ENCODE measurements at places on chromosomes 12 and 14.

DNA sequence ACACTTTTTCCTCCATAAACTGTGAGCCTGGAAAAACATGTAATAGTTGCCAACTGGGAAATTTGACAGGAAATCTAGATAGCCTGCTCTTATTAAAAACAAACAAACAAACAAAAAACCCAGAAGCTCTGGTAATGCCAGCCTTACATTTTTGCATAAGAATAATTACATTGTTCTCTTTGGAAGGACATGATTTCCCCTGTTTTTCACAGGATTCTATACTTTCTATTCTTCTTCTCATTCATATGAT is 137.9 kb downstream of the AEBP2 start:
- H3K27me3 ChIP-seq: no peaks in the 10 kb centered on the region
- no peak overlapping the region for H3K4me3 ChIP-seq
- no peak overlapping the region for H3K27ac ChIP-seq
- DNase-seq: no peak

DNA sequence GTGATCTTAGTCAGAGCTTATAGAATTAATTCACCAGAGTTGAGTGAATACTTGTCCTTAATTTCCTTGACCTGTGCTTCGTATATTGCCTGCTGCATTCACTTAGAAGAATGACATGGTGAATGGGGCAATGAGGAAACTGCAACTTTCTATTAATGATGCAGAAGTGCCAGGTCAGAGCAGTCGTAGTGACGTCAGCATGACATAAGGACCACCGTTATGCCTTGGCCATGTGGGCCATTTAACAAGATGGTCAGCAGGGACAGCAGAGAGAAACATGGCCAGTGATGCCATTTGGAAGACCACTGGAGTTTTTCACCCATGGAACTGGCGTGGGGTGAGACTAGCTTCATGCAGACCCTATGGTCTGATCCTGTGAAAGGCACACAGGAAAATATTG is 1469.4 kb upstream of the TMEM132C start:
- no peak for DNase-seq
- no peaks in the 10 kb centered on the region for H3K36me3 ChIP-seq
- no peaks in the 10 kb centered on the region for H3K4me1 ChIP-seq
- no peaks in the 10 kb centered on the region for H3K27me3 ChIP-seq

DNA sequence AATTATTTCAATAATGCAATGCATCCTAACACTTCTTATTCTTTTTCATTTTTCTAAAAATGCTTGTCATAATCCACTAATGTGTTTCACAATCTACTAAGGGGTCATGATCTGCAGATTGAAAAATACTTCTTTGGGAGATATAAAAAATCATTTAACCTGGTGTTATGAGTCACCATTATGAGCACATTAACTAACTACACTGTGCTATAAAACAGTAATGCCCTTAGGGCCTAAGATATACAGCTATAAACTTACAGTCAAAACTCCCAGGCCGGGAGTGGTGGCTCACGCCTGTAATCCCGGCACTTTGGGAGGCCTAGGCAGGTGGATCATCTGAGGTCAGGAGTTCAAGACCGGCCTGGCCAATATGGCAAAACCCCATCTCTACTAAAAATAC is 14.2 kb downstream of the ATXN2 start:
- no peak overlapping the region for H3K27ac ChIP-seq
- peaks cover 9% of the 10 kb centered on the region for H3K36me3 ChIP-seq
- no peak overlapping the region for H3K4me3 ChIP-seq
- peaks cover 3% of the 10 kb centered on the region for H3K4me1 ChIP-seq

GRCh38 chr14:77007183-77007974 is 21.1 kb downstream of the IRF2BPL start:
- H3K4me3 ChIP-seq: no peak overlapping the region
- no peak for DNase-seq
- no peaks in the 10 kb centered on the region for H3K36me3 ChIP-seq
- no peaks in the 10 kb centered on the region for H3K27me3 ChIP-seq

GRCh38 chr14:96038920-96039632 is at the start of gene C14orf132:
Gene C14orf132 (plus strand): TSS chr14:96039362. CDS start chr14:96039501, 139 bp downstream.
- H3K36me3 ChIP-seq: peaks cover 3% of the 10 kb centered on the region
- peak within 1 kb of the TSS; percentile 64 for H3K4me3 ChIP-seq
- DNase-seq: no peak
- H3K27ac ChIP-seq: peak within 1 kb of the TSS; percentile 61
- H3K27me3 ChIP-seq: peaks cover 8% of the 10 kb centered on the region
- peaks cover 32% of the 10 kb centered on the region for H3K4me1 ChIP-seq

GRCh38 chr12:55816881-55817344 is 611 bp downstream of the SARNP start:
- H3K4me1 ChIP-seq: peaks cover 9% of the 10 kb centered on the region
- no peaks in the 10 kb centered on the region for H3K27me3 ChIP-seq
- H3K36me3 ChIP-seq: peaks cover 25% of the 10 kb centered on the region

GRCh38 chr14:75515629-75515996 is 6.7 kb upstream of the BATF start:
- H3K4me3 ChIP-seq: no peak overlapping the region
- H3K4me1 ChIP-seq: peaks cover 11% of the 10 kb centered on the region
- DNase-seq: no peak
- H3K36me3 ChIP-seq: no peaks in the 10 kb centered on the region
- H3K27ac ChIP-seq: no peak overlapping the region

DNA sequence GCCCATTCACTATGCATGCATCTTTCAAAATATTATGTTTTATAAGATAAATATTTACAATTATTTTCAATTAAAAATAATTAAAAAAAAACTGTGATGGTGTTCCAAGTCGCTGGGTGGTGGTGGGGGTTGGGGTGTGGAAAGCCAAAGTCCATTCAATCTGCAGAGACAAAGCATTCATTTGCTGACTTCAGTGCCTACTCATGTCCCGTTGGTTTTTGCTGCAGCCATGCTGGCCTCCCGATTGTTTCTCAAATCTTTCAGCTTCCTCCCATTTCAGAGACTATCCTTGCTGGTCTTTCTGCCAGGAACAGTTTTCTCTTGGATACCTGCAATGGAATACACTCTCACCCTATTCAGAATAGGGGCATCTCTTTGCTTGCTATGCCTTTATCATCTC is 331.5 kb upstream of the NOVA1 start:
- no peaks in the 10 kb centered on the region for H3K27me3 ChIP-seq
- no peak overlapping the region for H3K27ac ChIP-seq
- no peak for DNase-seq
- no peak overlapping the region for H3K4me3 ChIP-seq

DNA sequence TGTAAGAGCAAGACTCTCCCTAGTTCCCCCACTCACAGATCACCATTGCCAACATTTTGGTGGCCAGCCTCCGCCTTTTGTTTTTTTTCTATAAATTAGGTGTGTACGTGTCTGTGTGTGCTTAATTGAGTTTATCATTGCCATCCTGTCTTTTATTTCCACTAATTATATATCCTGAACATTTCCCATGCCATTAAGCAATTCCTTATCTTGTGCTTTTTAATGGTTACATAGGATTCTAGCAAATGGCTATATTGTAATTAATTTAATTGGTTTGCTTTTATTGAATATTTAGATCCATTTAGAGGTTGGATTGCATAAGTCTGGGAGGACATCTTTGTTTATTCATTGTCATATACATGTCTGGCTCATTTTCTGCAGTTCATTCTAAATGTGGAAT is 107.3 kb upstream of the RTL1 start:
- no peak overlapping the region for H3K27ac ChIP-seq
- no peak overlapping the region for H3K4me3 ChIP-seq
- H3K36me3 ChIP-seq: peaks cover 27% of the 10 kb centered on the region
- H3K4me1 ChIP-seq: no peaks in the 10 kb centered on the region
- no peaks in the 10 kb centered on the region for H3K27me3 ChIP-seq
- DNase-seq: no peak

DNA sequence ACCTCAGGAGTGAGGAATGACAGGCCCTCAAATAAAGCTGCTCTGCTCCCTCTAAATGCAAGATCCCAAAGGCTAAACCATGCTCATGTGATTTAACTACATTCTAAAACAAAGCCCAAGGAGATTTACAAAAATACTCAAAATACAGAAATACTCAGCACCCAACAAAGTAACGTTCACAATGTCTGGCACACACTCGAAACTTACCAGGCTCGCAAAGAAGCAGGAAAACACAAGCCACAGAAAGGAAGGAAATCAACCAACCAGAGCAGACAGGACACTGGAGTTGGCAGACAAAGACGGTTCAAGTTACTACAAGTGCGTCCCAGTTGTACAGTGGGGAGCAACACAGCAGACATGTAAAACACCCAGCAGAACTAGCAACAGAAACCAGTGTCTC is 33.4 kb downstream of the STX2 start:
- no peak for DNase-seq
- no peaks in the 10 kb centered on the region for H3K27me3 ChIP-seq

GRCh38 chr12:108265505-108265904 is 73.6 kb downstream of the CMKLR1 start:
- H3K4me1 ChIP-seq: no peaks in the 10 kb centered on the region
- no peaks in the 10 kb centered on the region for H3K36me3 ChIP-seq
- H3K27ac ChIP-seq: no peak overlapping the region
- H3K4me3 ChIP-seq: no peak overlapping the region

GRCh38 chr12:46360908-46361666 is 11.5 kb downstream of the SLC38A2 start:
- H3K27me3 ChIP-seq: no peaks in the 10 kb centered on the region
- H3K4me3 ChIP-seq: no peak overlapping the region
- no peak overlapping the region for H3K27ac ChIP-seq
- no peaks in the 10 kb centered on the region for H3K4me1 ChIP-seq
- peaks cover 3% of the 10 kb centered on the region for H3K36me3 ChIP-seq

DNA sequence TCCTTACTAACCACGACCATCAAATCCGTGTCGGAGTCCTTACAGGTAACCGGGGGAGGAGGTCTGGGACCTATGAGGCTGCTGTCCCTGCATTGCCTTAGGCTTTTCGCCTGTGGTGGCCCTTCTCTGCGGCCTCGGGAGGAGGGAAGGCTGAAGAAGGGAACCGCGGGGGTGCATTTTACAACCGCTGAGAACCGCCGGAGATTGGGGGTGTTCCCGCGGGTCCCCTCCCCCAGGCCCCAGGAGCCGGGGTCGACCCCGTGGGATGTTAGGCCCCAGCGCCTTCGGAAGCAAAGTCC is 549 bp downstream of the GPHN start:
- H3K27me3 ChIP-seq: no peaks in the 10 kb centered on the region
- H3K4me1 ChIP-seq: peaks cover 4% of the 10 kb centered on the region
- no peak for DNase-seq

DNA sequence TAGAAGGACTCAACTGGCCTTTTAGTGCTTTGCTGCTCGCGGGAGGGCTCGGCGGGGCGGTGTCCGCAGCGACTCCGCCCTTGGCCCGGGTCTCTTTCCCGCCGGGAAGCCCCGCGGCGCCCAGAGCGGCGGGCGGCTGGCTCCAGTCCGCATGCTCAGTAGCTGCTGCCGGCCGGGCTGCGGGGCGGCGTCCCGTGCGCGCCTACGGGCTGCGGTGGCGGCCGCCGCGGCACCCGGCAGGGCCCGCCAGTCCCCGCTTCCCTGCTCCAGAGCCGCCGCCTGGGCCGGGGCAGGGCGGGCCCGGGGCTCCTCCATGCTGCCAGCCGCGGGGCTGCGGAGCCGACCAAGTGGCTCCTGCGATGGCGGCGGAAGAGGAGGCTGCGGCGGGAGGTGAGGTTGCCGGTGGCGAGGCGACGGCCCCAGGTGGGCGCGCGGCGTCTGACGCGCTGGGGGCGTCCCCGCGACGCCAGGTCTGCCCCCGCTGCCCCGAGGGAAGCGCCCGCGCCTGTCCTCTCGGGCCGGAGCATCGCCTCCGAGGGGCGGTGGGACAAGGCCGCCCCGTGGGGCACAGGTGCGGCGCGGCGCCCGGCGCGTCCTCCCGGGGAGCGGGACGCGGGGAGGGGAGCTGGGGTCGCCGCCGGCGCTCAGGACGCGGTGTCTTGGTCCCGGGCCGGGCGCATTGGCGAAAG is at the start of gene BMAL2:
TSS of gene BMAL2 (plus strand) at position 123 of the 689 bp plus-strand sequence. CDS start at position 360, 237 bp downstream.
- H3K27ac ChIP-seq: peak within 1 kb of the TSS; percentile 16
- peak within 1 kb of the TSS; percentile 60 for H3K4me3 ChIP-seq
- peak; percentile 75 for DNase-seq
- peaks cover 5% of the 10 kb centered on the region for H3K4me1 ChIP-seq
- no peaks in the 10 kb centered on the region for H3K27me3 ChIP-seq

- no peak overlapping the region for H3K27ac ChIP-seq
- no peaks in the 10 kb centered on the region for H3K4me1 ChIP-seq
- no peak overlapping the region for H3K4me3 ChIP-seq
- no peaks in the 10 kb centered on the region for H3K27me3 ChIP-seq
- DNase-seq: no peak
Observed at GRCh38 chr12:48527891-48528670, 2.6 kb downstream of the OR8S1 start.

- H3K27me3 ChIP-seq: no peaks in the 10 kb centered on the region
- peaks cover 17% of the 10 kb centered on the region for H3K4me1 ChIP-seq
- H3K27ac ChIP-seq: no peak overlapping the region
- no peak overlapping the region for H3K4me3 ChIP-seq
- no peak for DNase-seq
Observed at GRCh38 chr14:101175731-101176534, 272.4 kb upstream of the RTL1 start.

DNA sequence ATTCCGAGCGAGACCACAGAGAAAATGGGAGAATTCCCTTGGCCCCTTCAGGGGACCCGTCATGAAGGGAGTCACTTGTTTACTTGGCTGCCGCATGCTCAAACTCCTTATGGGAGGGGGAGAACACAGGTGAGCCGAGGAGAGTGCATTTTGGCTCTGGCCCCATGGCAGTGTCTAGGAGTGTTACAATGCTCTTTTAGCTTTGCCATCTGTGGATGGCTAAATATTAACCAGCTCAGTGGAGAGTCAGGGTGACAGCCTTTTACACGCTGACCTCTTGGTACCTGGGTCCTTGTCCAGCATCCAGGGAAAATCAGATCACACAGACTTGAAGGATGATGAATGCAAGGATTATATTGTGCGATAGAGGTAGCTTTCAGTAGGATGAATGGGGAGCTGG is 146.4 kb upstream of the ATXN7L3B start:
- H3K4me1 ChIP-seq: no peaks in the 10 kb centered on the region
- H3K36me3 ChIP-seq: no peaks in the 10 kb centered on the region
- no peak overlapping the region for H3K4me3 ChIP-seq
- no peak overlapping the region for H3K27ac ChIP-seq

DNA sequence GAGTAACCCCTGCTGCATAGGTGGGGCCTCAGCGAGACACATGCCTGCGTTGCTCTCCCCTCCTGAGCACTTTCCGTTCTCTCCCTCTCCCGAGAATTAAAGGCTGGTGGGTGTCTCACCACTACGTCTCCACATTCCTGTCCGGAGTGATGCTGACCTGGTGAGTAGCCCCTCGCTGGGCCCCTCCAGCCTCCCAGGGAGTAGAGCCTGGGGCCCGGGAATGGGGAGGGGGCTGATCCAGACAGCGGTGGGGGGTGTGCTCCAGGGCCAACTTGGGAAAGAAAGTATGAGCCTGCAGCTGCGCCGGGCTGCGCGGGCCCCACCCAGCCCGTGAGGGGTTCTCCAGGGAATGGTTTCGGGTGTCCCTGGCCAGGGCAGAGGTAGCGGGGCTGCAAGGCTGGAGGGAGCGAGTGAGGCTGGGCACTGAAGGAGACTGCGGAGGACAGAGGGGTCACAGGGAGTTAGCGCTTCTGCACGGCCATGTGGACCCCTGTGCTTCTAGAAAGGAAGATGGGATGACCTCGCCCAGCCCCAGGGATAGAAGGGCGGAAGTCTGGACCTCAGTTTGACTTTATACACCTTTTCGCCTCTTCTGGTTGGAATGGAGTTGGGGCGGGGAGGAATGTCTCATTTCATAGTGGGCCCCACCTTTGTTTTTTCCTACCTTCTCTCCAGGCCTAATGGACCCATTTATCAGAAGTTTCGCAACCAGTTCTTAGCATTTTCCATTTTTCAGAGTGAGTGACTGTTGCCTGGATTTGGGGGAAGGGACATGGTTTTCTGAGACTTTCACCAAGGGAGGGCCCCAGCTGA is 22.5 kb downstream of the RHOF start:
- DNase-seq: no peak
- H3K36me3 ChIP-seq: peaks cover 33% of the 10 kb centered on the region
- peaks cover 48% of the 10 kb centered on the region for H3K4me1 ChIP-seq
- no peak overlapping the region for H3K27ac ChIP-seq
- H3K4me3 ChIP-seq: no peak overlapping the region
